Stimulated activated CD8-positive, alpha-beta memory T cell treated with anti-CD3 and anti-CD28 coated beads, Interleukin-15, amount 100 ng/mL, for 4 hours (primary cell): ENCODE measurements at places on chromosomes 4 and X.

- DNase-seq: no peak
Observed at GRCh38 chr4:71141125-71141524, 147.7 kb downstream of the DCK start.

DNA sequence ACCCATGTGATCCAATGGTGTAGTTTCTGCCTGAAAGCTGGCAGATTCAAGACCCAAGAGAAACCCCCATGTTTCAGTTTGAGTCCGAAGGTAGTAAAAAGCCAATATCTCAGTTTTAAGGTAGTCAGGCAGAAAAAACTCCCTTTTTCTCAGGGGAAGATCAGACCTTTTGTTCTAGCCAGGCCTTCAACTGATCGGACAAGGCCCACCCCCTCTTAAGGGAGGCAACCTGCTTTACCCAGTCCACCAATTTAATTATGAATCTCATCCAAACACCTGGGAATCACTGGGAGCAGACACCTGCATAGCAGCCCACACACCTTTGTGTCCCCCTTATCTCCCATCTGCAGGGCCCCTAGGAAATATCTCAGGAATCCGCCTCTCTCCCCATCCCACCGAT, 322.0 kb downstream of the STK32B start:
- no peak for DNase-seq

- DNase-seq: no peak
Observed at GRCh38 chrX:149151805-149152757, 353.0 kb downstream of the IDS start.

GRCh38 chr4:173766171-173766600, 236.2 kb upstream of the HAND2 start:
- no peak for DNase-seq

- no peak for DNase-seq
Observed at GRCh38 chrX:48713847-48714246, 17.3 kb downstream of the SUV39H1 start.
